ENCODE measurements at places on chromosomes 11 and 22.

DNA sequence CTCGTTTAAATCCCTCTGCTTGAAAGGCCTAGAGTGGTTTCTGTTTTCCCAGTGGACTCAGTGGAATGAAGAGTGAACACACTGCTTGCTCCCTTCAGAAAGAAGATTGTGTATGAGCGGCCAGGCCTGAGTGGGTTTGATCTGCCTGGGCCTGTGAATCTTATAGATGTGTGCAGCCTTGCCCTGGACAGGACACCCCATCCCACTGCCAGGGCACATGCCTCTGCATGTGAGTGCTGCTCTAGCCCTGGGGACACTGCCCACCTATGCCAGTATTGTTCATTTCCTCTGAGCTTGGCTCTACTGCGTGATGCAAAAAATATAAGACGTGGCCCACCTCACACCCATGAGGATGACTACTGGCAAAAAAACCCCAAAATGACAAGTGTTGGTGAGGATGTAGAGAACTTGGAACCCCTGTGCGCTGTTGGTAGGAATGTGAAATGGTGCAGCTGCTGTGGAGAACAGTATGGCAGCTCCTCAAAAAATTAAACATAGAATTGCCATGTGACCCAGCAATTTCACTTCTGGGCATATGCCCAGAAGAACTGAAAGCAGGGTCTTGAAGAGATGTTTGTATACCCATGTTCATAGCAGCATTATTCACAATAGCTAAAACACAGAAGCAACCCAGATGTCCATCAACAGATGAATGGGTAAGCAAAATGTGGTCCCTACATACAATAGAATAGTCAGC is 27.3 kb upstream of the NECTIN1 start:
- no peak for DNase-seq

- no peak for DNase-seq
These were observed 12.1 kb downstream of the ELF5 start for GRCh38 chr11:34501500-34501899.

DNA sequence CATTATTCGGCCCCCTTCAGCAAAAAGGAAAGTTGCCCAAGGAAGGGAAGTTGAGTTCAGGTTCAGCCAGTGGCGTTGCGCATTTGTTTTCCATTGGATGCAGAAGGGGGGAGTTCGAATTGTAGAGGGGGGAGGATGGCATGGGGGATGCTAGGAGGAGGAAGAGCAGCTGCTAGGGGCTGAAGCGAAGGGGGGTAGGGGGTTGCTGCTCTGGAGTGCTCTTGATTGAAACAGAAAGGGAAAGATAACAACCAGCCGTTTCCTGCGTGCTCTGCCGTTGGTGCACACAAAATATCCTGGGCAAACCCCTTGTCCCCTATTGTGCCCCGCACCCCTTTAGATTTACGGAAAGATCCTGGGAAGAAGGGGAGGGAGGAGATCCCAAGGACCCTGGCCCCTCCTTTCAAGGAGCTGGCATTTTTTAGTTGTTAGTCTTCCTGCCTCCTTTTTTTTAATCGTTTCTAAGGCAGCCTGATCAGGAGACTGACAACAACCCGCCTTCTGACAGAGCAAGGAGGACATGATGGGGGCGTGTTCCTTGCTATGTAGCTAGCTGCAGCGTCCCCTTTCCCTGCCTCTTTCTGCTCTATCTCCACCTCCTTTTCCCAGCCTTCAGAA is 2.1 kb downstream of the KMT2A start:
- no peak for DNase-seq

- DNase-seq = no peak
These were observed 352.5 kb upstream of the CCDC179 start for GRCh38 chr11:23212807-23213206.

GRCh38 chr11:121766991-121767390 is 314.2 kb upstream of the SORL1-AS1 start:
- DNase-seq = no peak

DNA sequence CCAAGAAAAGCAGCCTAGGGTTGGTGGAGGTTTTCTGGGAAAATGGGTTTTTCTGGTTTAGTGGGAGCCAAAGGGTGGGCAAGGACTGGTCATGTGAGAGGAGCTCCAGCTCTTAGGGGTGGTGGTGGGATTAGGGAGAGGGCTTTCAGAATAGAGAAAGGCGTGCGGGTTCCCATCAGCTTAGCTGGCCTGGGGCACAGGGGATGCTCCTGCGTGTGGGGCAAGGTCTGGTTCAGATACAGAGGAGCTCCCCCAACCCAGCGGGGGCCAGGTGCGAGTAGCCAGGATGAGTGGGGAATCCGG is 644 bp downstream of the TMEM134 start:
- no peak for DNase-seq

DNA sequence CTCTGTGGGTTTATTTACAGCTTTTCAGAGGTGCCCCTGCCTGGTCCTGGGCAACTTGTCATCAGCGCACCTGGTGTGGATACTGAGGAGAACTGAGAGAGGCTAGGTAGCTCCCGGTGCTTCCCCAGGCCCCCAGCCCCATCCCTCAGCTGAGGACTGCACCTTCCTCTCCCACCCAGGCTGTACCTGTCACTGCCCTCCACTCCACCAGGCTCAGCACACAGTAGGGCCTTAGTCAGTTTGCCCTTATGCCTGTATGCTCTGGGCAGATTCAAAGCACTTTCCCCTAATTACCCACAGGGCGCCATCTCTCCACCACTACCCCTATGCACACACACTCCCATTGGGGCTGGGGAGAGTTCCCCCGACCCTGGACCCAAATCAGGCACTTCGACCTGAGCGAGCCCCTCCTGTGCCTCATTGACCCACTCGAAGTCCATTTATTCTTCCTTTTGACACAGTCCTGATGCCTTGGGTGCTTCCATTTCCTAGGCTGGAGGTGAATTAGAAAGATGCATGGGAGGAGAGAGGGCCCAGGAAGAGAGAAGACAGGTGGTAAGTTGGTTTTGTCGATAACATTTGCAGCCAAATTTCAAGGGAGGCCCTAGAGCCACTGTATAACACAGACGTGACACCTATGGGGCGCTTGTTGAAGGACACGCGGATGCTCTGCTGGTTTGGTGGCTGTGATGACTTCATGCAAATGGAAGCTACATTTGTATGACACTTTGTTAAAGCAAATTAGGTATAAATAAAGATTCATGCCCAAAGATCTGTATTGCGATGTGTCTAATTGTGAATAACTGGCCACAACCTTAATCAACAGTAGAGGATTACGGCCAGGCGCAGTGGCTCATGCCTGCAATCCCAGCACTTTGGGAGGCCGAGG is 13.8 kb upstream of the PICK1 start:
- DNase-seq = no peak

DNA sequence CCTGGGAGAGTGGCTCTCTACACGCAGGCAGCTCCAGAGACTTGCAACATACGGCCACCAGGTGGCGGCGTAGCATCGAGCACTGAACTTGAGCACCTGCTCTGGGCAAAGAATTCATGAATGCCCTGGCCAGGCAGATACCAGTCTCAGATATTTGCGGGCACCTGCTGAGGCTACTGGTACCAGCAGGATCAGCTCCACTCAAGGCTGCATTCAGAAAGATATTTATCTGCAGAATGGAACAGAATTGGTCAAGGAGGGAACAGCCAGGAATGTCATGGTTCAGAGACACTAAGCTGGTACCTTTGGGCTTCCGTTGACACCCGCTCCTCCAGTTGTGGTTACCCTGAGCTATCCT is 10.8 kb upstream of the CCDC86 start:
- DNase-seq = peak; percentile 73

GRCh38 chr22:46539169-46539568 is 1.7 kb upstream of the CELSR1 start:
- DNase-seq = no peak

DNA sequence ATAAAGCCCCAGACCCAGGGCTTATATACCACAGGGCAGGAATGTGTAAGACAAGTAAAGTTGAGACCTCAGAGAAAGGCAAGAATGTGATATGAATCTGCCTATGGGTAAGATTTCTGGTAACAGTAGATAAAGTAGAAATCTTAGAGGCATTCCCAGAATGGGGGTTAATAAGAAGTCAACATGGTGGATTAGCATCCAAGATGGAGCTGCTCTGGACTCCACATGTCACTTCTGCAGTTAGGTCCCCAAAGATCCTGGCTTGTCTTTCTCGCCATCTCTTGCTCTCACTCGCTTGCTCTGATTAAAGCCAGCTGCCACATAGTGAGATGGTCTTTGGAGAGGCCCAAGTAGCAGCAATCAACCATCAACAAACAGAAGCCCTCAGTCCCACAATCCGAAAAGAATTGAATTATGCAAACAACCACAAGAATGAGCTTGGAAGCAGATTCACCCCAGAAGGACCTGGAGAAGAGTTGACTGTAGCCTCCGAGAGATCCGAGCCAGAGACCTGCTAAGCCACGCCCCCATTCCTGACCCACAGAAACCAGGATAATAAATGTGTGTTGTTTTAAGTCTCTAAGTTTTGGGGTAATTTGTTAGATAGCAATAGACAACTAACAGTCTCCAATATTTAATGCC is 5.4 kb upstream of the C11orf86 start:
- no peak for DNase-seq

DNA sequence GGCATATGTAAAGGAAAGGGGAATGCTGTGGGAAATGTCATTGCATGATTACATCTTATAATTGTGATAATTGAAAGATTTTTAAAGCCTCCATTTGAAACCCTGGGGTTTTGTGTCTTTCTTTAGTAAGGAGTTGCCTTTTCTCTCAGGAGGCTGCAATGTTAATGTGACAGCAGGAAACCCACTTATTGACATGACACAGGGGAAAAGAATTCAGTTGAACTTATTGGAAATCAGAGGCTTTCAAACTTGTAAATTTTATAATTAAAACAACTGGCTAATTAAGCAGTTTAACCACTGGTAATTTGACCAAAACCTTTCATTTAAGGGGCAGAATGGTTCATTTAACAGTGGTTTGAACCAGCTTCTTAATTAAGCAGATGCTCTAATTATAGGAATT is 31.2 kb downstream of the MRPL48 start:
- DNase-seq = no peak

DNA sequence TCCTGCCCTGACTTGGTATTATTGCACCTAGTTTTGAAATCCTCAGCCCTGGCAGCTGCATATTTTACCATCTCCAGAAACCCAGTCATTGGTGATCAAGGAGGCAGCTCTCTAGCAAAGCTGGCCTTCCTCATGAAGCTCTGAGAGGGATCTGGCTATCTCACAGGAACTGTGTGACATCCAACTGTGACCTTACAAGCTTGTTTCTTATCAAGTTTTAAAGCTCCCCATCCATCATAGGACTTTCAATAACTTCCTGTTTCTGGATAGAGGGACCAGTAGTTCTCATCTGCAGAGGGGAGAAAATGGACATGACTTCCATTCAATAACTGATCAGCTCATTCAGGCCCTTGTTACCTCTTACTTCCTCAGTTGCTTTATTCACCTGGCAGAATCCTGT is 18.2 kb downstream of the CALCA start:
- DNase-seq = no peak

GRCh38 chr11:115707180-115707905 is 203.1 kb upstream of the CADM1 start:
- no peak for DNase-seq

DNA sequence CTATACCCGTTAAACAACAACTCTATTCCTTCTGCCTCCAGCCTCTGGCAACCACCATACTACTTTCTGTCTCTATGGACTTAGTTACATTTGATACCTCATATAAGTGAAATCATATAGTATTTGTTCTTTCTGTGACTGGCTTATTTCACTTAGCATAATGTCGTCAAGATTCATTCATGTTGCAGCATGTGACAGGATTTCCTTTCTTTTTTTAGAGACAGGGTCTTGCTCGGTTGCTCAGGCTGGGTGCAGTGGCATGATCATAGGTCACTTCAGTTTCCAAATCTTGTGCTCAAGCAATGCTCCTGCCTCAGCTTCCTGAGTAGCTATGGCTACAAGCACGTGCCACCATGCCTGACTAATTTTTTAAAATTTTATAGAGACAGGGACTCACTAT is 29.4 kb upstream of the SORL1 start:
- DNase-seq = no peak

- DNase-seq = peak; percentile 6
These were observed 15.6 kb upstream of the DENND5A start for GRCh38 chr11:9280655-9281301.

DNA sequence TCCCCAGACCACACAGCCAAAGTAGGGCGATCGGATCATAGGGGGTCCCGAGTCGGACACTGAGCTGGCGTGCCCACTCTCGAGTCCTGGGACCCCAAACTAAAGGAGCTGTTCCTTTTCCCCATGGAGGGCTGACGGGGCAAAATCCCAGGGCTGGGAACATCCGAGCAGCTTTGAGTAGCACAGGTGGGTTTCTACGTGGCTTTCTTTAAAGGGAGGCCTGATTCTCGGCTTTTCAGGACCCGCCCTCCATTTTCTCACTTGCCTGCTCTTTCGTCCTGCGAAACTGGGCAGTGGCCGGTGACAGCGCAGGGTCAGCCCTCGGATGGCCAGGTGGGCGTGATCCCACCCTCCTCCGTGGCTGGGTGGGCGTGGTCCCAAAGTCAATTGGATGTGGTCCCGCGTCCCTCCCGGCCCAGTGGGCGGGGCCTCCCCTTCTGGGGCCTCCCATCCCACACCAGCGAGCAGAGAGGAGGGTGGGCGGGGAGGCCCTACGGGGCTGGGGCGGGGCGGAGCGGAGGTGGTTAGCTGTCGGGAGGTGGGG is 17.5 kb upstream of the TXNRD2 start:
- DNase-seq = no peak

DNA sequence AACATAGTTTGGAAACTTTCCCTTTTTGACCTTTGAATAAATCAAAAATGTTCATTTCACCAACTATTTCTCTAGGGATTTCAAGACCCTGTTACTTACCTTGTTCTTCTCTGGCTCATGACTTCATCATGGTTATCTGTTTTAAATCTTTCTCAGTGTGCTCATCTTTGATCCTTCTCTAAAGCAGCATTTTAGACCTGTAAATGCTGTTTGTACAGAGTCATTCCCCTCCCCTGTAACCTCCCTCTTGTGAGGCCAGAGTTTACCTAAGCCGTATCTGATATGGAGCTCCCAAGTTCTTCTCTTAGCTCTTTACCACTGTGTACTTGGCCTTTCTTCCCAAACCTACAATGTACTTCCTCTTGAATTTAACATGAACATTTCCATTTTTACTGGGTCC is 56.0 kb downstream of the ACER3 start:
- no peak for DNase-seq

DNA sequence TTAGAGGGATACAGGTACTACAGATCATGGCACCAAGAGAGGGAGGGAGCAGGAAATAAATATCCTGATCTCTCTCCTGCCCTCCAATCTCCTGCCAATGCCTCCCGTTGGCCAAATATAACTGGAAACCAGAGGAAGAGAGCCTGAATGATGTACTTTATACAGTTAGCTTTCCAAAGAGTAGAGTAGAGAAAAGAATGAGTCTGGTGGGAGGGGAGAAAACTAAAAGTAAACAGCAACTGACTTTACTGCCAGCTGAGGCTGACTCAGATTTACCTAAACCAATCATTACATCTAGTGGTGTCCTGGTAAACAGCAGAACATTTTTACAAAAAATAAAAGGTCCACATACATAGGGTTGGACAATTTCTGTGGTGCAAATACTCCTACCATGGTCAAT is 5.1 kb downstream of the MPZL3 start:
- DNase-seq = no peak

All from activated CD8-positive, alpha-beta memory T cell treated with anti-CD3 and anti-CD28 coated beads for 1 hour (primary cell).